ENCODE measurements at places on chromosomes 12 and 14.

- DNase-seq, result no peak
These were observed 95.0 kb downstream of the TGFB3 start for GRCh38 chr14:75886636-75887348.

DNA sequence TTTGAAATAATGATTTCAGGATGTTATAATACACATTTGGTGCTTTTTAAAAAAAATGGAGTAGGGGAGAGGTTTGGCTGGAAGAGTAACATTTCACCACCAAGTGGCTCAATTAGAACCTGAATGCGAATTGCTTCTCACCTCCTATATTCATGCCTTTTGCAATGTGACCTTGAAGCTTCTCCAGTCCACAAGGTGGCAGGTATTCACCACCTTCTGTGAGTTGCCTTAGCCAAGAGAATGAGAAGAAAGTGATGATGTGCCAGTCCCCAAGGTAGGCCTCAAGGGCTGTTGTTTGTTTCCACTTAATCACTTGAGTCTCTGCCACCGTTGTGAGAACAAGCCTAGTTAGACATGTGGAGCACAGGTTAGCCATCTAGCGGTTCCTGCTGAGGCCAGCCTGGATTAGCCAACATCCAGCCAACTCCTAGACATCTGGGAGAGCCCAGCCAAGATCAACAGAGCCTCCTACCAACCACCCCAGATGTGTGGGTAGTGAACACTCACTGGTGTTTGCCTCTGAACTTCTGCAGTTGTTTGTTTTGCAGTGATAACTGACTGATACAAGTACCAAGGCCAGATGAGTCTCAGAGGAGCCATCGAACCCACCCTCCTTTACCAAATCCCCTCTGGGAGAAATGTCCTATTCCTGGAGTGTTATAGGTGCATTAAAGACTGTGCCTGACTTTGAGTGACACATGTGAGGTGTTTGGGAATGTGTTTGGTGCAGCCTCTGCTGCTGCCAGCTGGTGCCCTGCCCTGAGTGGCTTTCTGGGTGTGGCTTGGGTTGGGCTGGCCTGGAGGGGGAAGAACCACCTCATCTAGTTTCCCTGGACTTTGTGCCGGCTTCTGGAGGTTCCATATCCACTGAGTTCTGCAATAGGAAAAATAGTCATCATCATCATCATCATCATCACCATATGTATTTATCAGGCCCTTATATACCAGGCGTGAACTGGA lies 132.5 kb upstream of the RFLNA start:
- no peak for DNase-seq

GRCh38 chr12:118391424-118391823 lies 15.1 kb downstream of the SUDS3 start:
- no peak for DNase-seq

DNA sequence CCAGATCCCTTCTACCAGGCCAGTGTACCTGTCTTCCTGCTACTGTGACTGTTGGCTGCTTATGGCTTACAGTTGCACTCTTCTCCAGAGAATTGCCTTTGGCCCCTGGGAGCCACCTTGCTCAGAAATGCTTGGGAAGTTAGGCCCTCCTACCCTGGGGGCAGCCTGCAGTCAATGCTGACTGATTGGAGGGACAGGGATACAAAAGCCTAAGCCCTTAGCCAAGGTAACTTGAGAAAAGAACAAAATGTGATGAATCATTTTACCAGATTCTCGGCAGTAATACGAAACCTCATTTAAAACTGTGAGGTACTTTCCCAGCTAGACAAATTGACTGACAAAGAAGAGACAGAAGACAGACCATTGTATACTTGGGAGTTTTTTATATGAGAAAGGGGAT lies 47.3 kb downstream of the PTCSC3 start:
- DNase-seq, result no peak

DNA sequence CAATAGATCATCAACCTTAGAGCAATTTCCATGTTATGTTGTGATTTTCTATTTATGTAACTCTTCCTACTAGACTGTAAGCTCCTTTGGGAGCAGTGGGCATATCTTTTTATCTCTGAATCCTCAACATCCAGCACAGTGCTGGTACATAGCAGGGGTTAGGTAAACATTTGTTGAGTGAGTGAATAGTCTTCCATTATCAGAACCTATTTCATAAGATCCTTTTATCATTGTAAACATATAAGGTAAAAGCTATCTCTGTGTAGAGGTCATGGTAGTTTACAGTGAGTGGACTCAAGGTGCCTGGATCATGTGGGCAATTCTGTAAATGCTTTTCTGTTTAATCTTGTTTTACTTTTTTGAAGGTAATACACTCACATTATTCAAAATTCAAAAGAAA lies 15.1 kb downstream of the FKBP11 start:
- DNase-seq, result no peak

- DNase-seq, result no peak
These were observed 4.5 kb upstream of the SLC7A8 start for GRCh38 chr14:23187925-23188324.

DNA sequence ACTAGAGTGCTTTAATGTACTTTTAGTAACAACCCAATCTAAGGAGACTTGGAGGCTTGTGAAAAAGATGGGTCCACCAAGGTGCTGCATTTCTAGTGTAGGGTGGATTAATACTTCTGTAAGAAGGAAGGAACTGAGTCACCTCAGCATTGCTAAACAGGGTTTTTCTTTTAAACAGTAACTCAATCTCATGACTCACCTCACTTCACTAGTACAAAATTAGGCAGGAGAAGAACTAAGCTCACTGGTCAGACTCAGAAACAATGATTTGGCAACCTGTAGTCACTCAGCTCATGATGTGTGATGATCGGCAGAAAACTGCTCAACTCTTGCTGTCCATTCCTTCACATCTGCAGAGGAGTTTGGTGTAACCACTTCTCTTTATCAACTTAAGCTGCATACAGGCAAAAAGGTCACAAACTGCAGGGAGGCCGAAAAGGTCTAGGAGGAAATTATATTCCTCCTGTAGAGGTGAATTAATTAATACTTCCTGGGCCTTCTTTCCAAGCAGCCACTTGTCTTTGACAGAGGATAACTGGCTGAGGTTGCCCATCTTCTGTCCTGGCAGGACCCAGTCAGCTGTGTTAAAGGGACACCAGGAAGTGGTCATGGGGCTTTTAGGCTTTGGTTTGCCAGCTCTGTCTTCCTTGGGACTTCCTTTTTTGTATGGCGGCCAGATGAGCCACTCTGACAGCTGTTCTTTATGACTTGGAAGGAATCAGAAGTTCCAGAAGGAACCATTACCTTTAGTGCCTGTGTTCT lies 466.9 kb downstream of the FUT8 start:
- no peak for DNase-seq

DNA sequence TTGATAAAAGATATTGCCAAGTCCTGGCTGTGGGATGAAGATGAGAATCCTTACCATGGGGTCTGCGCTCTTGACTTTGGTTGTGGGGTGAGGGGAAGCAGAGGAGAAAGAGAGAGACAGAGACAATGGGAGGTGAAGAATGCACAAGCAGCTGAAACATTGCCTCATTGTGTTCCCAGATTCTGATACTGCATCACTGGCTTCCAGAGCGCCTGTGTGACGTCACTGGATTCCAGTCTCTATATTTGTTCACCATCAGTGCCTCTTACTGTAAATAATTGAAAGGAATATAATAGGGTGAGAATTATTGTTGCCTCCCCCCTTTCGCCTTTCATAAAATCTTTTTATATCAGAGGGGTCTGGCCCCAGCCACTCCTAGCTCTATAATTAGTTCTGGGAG lies 188.9 kb upstream of the NTF3 start:
- DNase-seq, result no peak

GRCh38 chr12:58995666-58996363 lies 75.5 kb upstream of the LRIG3 start:
- no peak for DNase-seq

- DNase-seq, result no peak
These were observed 31.3 kb downstream of the PTPRB start for GRCh38 chr12:70605976-70606375.

- DNase-seq, result peak; percentile 9
These were observed 18.9 kb downstream of the RFC5 start for GRCh38 chr12:118035190-118036041.

- DNase-seq, result no peak
These were observed 172.2 kb upstream of the AMIGO2 start for GRCh38 chr12:47251919-47252318.

DNA sequence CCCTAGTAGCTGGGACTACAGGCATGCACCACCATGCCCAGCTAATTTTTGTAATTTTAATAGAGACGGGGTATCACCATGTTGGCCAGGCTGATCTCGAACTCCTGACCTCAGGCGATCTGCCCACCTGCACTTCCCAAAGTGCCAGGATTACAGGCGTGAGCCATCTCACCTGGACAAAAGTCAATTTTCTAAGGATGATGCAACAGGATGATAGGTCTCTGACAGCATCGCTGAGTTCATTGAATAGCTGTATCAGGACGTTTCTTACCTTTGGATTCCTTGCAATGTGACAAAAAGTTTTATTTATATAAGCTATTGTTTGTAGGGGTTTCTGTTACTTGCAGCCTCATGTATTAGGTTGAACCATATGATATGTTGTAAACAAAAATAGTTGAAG lies 55.5 kb upstream of the PCED1B start:
- DNase-seq, result no peak

GRCh38 chr14:52044791-52045522 lies 23.9 kb downstream of the NID2 start:
- DNase-seq, result no peak

- no peak for DNase-seq
These were observed 11.4 kb downstream of the GPR19 start for GRCh38 chr12:12684375-12685106.

DNA sequence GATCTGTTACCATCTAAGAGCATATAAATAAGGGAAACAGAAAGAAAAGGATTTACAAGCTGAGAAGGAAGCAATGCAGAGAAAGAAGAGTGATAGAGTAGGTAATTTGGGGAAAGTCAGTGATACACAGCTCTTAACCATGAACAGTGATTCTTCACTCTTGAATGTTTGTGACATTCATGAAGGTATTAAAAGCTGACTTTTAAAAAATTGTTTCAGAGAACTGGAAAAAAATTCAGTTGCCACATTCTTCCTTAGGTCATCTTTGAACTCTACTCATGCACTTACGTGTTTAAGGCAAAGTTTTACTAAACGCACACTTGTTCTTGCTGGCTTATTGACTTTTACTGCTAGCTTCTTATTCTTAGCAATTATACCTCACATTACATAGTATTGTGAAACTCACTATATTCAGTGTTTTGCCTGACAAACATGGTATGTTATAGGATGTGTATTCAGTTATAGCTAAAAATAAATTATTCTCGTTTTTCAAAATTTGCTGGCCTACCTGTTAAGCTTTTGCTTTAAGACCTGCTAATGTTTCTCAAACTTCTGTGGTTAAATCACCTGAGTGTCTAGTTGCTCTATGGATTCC lies 10.9 kb downstream of the HIF1A start:
- DNase-seq, result no peak

GRCh38 chr14:68563251-68564131 lies 229.4 kb downstream of the ZFP36L1 start:
- no peak for DNase-seq

DNA sequence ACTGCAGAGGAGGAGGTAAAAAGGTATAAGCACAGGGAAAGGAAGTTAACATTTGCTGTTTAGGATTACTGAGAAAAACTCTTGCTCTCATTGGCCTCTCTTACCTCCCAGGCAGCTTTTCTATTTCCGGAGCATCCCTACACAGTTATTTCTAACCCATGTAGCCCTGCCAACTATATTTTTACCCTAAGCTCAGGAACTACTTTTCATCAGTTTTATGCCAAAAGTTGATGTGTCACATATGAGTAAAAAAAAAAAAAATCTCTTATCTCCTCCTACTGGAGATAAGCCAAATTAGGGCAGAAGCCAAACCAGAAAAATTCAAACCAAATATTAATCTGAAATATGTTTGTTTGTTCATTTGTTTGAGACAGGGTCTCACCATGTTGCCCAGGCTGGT lies 34.4 kb upstream of the PSMA6 start:
- DNase-seq, result no peak

GRCh38 chr14:64074961-64075612 lies 219.1 kb downstream of the ESR2 start:
- no peak for DNase-seq

DNA sequence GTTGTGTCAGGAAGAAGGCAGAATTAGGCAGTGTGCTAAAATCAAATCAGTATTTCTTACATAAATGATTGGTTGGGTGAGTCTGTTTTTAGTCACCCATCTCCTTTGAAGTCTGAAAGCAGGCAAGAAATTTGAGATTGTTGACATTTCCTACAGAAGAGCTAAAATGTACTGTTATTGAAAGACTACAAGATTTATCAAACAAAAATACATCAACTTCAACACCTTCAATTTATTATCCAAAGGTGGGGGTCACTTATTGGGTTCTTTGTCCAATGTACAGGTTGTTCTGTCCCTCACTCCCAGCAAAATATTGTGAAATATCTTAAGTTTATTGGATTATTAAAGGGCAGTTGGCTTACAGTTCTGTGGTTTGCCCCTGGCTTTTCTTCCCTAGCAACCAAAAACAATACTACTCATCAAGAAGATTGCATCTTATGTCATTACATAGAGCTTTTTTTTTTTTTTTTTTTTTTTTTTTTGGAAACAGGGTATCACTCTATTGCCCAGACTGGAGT lies 20.6 kb upstream of the PKP2 start:
- no peak for DNase-seq

GRCh38 chr14:22163051-22163450 lies 426.0 kb downstream of the DAD1 start:
- DNase-seq, result no peak

DNA sequence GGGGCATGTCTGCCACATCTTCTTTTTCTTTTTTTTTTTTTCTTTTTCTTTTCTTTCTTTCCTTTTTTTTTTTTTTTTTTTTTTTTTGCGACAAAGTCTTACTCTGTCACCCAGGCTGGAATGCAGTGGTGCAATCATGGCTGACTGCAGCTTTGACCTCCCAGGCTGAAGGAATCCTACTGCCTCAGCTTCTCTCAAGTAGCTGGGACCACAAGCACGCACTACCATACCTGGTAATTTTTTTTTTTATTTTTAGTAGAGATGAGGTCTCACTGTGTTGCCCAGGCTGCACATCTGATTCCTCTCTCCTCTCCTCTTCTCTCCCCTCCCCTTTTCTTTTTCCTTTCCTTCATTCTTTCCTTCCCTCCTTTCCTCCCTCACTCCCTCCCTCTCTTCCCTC lies 18.5 kb downstream of the SLC15A5 start:
- no peak for DNase-seq

- DNase-seq, result no peak
These were observed 4.7 kb upstream of the KRT77 start for GRCh38 chr12:52708010-52708409.
